ENCODE measurements at places on chromosomes 6 and 20.

DNA sequence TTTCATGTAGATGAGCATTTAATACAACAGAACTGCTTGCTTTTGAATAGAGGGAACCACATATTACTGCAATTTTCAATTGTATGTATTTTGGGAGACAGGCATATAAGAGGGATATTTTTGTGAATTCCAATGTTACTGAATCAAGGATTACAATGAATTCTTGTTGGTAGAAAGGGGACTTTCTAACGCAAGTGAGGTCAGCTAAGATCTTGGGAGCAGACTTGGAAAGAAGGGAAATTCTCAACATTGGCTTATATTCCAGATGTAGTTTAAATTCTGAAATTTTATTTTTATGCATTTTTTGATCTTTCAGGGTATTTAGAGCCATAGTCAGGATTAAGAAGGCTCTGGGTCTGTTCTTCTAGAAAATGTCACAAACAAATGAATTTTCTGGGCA is 43.3 kb upstream of the CTAGE9 start:
- DNase-seq = no peak

DNA sequence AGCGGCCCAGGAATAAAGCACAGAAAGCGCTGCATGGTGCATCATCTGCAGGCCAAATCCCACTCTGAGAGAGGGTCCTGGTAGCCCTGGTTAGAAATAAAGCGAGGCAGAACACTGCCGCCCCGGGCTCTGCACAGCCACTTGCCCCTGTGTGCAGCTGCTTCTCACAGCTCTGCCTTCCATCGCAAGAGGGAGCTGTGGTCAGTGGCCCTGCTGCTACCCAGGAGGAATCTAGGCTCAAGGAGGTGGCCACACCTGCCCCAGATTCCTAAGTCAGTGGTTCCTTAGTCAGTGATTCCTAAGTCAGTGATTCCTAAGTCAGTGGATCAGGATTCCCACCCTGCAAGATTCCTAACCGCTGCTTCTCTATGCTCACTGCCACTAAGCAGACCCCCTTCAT is 8.8 kb downstream of the CDH4 start:
- DNase-seq = no peak

DNA sequence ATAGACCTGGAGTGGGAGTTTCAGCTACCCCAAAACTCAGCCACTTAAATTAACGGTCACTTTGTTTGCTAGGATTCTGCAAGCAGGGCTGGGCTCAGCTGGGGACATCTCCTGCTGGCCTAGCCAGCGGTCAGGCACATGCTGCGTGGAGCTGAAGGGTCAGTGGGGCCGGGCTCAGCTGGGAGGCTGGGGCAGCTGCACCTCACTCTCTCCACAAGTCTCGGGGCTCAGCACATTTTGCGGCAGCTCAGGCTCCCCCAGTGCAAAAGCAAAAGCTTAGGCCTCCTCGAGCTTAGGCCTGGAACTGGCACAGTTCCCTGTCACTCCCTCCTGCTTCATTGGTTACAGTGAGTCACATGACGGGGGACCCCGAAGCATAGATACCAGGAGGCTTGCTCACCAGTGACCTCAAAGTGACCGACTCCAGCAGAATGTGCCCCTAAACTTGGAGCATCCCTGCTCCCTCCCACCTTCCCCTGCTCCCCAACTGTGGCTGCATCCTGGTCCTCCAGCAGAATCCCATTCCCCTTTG is 80.6 kb upstream of the CST7 start:
- DNase-seq = no peak

- no peak for DNase-seq
These were observed 18.1 kb downstream of the NPEPL1 start for GRCh38 chr20:58710481-58711265.

DNA sequence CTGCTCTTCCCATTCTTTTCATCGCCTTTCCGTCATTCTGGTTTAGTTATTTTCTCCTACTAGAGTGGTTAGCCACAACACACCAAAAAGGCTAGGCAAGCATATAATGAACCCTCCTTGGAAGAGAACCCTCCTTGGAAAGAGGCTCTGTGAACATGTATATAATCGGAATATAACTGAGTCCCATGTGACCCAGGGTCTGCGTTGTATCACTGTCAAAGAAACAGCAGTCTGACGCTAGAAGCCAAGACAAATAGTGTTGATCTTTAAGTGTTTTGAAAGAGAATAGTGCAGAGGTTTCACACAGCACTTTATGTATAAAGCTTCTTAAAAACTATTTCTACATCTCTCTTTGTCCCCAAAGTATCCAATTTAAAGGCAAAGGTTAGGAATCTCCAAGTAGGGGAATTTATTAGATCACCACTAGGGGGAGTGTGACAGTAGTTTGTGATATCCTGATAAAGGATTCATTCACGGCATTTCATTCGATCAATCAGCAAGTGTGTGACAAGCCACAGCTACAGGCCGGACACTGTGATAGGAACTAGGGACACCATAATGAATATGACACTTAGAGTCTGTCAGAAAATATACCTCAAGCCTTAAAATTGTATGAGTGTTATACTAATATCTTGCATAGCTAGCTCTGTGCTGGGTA is 395.3 kb downstream of the CD109 start:
- peak; percentile 9 for DNase-seq

DNA sequence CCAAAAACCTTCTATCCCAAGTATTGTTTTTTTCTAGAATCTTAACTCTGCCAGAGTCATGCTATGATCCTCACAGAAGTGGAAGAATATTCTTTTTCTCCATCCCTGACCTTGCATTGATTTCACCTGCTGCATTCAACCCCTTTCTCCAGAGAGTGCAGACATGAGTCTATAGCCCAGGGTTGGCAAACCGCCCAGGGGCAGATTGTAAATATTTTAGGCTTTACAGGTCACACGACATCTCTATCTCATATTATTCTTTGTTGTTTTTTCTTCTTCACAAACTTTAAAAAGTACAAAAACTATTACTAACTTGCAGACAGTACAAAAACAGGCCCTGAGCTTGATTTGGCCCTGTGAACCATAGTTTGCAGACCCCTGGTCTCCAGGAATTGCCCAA is 112.1 kb upstream of the ASF1A start:
- DNase-seq = no peak

GRCh38 chr6:19472153-19472552 is 365.0 kb upstream of the ID4 start:
- peak; percentile 97 for DNase-seq

- DNase-seq = no peak
These were observed 636.7 kb downstream of the RFPL4B start for GRCh38 chr6:112983713-112984261.

GRCh38 chr20:18943542-18943941 is 130.0 kb downstream of the SCP2D1 start:
- no peak for DNase-seq

- DNase-seq = no peak
These were observed 3.0 kb upstream of the TSPYL1 start for GRCh38 chr6:116282698-116283097.

- no peak for DNase-seq
These were observed 24.8 kb upstream of the SPDEF start for GRCh38 chr6:34580707-34581560.

- DNase-seq = no peak
These were observed 641 bp downstream of the TEAD3 start for GRCh38 chr6:35496036-35496840.

DNA sequence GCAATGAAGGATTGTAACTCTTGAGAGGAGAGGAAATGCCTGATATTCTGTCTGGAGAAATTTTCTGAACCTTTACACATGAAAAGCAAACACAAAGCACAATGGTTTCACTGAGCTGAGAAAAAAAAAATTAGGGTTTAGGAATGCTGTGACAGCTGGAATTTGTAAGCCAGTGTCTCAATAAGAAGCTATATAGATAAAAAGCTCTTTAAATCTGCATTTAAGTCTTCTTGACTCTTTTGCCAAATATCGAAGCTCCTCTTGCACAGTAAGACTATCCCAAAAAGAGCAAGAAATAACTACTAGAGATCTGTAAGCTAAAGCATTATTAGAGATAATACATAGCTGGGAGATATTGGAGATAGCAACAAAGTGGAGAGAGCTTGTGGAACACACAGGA is 1334.0 kb upstream of the CITED2 start:
- no peak for DNase-seq

GRCh38 chr6:168756009-168756634 is 315.1 kb downstream of the SMOC2 start:
- DNase-seq = no peak

GRCh38 chr20:39700528-39700927 is 738.4 kb downstream of the DHX35 start:
- DNase-seq = no peak

- DNase-seq = no peak
These were observed 164.8 kb upstream of the ARID1B start for GRCh38 chr6:156612361-156612760.

- peak; percentile 75 for DNase-seq
These were observed 1.6 kb downstream of the TRIM27 start for GRCh38 chr6:28922004-28922820.

DNA sequence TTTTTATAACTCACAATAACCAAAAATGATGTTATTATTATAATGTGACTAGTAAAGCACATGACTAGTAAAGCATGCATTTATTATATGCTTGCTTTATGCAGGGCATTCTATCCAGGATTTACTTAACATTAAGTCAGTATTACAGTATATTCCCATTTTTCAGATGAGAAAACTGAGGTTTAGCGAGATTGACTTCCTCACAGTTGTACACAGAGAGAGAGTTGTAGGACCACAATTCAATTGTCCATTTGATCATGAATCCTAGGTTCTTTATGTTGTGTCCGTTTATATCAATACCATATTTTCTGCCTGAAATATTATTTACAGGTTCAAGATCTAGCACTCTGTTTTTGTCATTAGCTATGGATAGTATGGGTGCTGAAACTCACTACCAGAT is 301.5 kb downstream of the PRL start:
- DNase-seq = no peak

GRCh38 chr20:62351469-62352401 is 15.4 kb downstream of the LAMA5 start:
- DNase-seq = no peak

DNA sequence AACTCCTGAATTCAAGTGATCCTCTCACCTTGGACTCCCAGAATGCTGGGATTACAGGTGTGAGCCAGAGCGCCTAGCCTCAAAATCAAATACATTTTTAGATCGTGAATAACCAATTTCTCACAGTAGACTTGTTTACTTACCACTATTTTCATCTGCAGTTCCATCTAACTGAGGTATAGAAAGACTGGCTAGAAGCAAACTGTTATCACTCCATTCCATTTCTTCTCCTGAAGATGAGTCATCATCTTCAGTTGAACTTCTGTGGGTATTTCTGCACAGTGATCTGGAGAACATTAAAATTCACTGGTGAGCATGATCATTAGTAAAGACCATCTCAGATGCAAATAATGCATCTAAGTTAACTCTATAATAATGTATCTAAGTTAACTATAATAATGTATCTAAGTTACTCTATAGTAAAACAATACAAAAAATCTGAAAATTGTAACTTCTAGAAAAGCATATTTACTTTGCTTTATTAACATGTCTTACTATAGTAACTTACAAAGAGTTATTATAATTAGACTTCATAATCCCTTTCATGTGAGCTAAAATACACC is 105.4 kb downstream of the REV3L start:
- DNase-seq = no peak

GRCh38 chr6:73362358-73362757 is at the start of gene KHDC3L:
KHDC3L (plus strand) TSS chr6:73362658; CDS start chr6:73362730, 72 bp downstream.
- no peak for DNase-seq

Measured in RCC 7860 (cell line).